GM19239 (cell line): ENCODE measurements at places on chromosomes 7 and 10.

DNA sequence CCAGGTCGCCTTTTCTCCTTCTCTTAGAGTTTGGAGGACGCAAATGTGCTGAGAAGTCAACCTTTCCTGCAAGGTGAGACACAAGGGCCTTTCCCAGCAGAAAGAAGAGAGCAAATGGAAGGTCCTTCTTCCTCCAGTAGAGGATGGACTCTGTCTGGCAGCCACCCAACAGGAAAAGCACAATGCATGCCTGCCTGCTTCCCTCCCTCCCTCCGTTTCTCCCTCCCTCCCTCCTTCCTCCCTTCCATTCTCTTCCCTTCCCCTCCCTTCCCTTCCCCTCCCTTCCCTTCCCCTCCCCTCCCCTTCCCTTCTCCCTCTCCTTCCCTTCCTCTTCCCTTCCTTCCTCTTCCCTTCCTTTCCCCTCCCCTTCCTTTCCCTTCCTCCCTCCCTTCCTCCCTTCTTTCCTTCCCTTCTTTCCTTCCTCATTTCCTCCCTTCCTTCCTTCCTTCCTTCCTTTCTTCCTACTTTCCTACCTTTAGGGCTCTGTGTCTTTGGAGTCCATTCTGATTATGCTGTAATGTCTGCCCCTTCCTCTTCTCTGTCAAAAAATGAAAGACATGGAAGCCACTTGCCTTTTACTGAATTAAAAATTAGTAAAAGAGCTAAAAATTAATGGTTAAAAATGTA is 66.4 kb downstream of the TRUB1 start:
- no peak for DNase-seq

DNA sequence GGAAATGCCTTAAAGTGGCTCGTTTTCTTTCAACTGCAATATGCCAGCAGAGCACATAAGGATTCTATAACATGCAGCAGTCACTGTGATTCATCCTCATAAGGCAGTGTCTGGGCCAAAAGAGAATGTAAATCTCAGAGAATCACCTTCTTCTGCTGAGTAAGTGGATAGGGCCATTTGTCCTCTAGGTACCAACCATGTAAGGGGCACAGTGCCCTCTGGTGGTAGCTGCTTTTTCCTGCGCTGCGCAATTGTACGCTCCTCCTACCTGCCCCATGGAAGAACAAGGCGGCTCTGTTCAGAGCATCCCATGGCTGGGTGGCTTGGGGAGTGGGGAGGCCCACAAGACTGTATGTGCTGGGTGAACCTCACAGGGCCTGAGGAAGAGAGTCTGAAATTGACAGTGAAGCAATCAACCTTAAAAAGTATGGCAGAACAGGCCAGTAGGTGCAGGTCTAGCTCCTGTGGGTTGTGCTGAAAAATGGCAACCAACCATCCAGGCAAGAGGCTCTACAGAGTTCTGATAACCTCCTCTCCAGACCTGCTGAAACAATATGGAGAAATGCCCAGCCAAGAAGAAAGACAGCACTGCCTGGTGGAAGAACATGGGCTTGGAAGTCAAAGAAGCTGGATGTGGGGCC is 78.6 kb upstream of the C10orf90 start:
- peak; percentile 10 for DNase-seq

- DNase-seq, result no peak
Measured at GRCh38 chr10:25766687-25767221, 167.3 kb upstream of the MYO3A start.

GRCh38 chr10:71575451-71575850 is 144.1 kb downstream of the C10orf105 start:
- DNase-seq, result no peak

DNA sequence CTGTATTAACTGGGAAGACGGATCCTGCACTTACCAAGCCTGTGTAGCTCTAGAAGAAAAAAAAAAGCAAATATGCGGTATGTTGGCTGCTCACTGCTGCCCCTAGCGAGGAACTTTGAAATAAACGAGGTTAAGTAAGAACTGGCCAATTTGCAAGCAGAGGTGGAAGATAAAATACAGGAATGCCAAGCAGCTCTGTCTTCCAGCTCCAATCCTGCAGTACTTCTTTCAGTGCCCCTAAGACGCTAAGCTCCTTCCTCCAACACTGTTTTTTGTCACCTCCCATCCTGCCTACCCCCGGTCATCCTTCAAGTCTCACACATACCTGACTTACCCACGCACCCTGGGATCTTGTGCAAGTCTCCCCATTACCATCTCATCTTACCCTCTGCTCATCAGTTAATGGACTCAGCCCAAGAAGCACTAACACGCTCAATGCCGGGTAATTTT is 809 bp downstream of the C10orf143 start:
- no peak for DNase-seq

GRCh38 chr10:102542800-102543418 is 39.1 kb downstream of the SUFU start:
- no peak for DNase-seq

- DNase-seq, result no peak
Measured at GRCh38 chr10:45652511-45652910, 20.1 kb downstream of the ZFAND4 start.

DNA sequence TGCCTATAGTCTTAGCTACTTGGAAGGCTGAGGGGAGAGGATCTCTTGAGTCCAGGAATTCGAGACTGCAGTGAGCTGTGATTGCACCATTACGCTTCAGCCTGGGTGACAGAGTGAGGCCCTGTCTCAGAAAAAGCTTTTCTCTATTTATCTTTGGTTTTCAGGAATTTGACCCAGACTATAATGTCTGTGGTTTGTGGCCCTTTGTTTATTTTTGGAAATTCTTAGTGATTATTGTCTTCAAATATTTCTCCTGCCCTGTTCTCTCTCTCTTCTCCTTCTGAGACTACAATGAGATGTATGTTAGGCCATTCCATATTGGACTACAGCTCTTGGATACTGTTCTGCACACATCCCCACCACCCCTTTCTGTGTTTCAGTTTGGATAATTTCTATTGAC is 4.7 kb downstream of the MUC12 start:
- DNase-seq, result no peak

- DNase-seq, result no peak
Measured at GRCh38 chr7:106657085-106657991, 3.6 kb downstream of the CCDC71L start.

DNA sequence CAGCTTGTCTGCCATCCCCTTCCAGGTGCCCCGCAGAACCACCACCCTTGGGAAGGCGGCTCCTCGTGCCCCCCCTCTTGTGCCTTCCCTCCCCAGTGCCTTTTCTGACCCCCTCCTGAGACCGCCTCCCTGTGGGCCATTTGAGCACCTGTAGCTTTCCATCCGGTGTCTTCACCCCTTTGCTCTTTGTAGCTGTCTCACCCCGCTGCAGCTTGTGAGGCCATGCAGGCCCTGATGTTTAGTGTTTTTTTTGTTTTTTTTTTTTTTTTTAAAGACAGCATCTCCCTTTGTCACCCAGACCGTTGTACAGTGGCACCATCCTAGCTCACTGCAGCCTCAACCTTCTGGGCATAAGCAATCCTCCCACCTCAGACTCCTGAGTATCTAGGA is 52.5 kb downstream of the CUX1 start:
- no peak for DNase-seq

- no peak for DNase-seq
Measured at GRCh38 chr7:130929896-130930659, 196.1 kb upstream of the KLF14 start.

DNA sequence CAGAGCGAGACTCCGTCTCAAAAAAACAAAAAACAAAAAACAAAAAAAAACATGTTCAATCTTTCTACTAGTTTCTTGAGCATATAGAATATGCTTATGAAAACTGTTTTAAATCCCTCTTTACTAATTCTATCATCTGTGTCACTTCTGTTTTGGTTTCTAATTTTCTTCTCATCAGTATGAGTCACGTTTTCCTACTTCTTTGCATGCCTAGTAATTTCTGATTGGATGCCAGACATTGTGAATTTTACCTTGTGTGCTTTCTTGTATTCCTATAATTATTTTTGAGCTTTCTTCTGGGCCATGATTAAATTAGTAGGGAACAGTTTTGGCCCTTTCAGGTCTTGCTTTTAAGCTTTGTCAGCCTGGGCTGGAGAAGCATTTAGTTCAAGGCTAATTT is 9.9 kb downstream of the MICU1 start:
- DNase-seq, result no peak

DNA sequence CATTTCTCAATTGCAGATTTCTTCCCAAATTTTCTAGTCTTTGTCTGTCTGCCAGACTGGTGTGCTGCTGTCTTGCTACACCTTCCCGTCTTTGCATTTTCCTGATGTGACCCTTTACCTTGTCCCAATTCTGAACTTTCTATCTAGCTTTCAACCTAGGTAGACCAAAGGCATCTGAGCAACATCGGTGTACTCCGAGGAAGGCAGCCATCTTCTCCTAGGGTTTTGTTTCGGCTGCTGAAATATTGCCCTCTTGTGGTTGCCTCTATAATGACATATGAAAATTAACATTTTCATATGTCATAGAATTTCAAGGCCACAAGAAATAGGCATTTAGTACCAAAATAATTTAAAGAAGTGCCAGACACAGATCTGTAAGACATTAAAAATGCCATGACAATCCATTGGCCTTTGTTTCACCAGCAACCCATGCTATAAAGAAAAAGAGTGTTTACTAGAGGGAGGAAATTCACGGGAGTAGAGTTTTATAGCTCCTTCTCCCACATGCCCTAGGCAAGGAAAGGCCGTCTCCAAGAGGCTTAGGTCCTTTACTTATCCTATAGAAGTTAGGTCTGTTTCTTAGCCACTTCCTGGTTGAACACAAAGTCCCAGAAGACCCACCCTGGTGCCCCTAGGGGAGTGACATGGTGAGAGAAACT is 23.4 kb downstream of the OR9A2 start:
- peak; percentile 28 for DNase-seq

DNA sequence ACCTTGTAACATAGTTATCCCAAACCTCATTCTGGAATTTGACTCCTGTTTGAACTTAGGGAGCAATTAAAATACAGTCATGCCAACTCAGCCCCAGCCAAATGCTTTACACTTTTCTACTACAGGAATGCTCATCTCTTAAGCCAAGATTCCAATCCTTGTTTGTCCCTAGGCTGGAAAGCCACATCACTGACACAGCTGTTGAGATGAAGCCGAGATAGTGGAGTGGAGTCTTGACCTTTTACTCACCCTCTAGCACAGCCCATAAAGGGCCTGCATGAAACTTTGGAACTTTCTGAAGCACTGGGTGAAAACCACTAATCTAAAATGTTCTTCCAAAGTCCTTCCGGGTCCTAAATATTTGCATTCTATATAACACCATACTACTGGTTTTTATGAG is 247.3 kb downstream of the ETV1 start:
- DNase-seq, result no peak

DNA sequence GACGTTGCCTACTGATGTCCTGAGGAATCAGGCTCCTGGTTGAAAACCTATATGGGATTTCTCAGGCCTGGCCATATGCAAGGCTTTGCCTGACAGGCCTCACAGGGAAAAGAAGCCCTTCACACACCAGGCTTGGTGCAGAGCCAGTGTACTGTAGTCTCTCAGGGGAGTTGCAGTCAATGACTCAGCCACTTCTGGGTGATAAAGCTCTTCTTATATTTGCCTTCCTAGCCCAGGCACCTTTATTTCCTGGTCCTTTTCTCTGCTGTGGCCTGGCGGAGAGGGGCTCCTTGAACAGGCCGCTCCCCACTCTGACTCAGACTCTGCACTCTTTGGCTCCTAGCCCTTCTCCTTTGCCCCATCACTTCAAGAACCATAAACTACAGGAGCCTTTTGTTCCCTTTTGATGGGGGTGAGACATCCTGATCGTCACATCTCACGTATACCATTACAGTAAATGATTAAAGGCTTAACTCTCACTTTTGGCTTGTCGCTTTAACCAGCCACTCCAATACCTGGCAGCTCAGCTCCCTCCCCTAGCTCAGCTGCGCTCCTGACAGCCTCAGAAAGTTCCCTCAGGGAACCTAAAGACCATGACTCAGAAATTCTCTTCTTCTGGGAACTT is 33.5 kb downstream of the DPY19L1 start:
- no peak for DNase-seq

- no peak for DNase-seq
Measured at GRCh38 chr7:12713625-12714378, 26.4 kb downstream of the ARL4A start.

- DNase-seq, result no peak
Measured at GRCh38 chr7:31663072-31663471, 23.9 kb upstream of the PPP1R17 start.

- no peak for DNase-seq
Measured at GRCh38 chr10:76572021-76572420, 1065.6 kb downstream of the KCNMA1 start.

GRCh38 chr10:95741807-95742467 is 14.0 kb upstream of the ENTPD1 start:
- DNase-seq, result no peak

GRCh38 chr7:1748839-1749173 is 78.7 kb downstream of the ELFN1 start:
- no peak for DNase-seq

- no peak for DNase-seq
Measured at GRCh38 chr10:129702605-129703004, 235.6 kb downstream of the MGMT start.

GRCh38 chr10:974785-975074 is 13.5 kb upstream of the GTPBP4 start:
- no peak for DNase-seq

DNA sequence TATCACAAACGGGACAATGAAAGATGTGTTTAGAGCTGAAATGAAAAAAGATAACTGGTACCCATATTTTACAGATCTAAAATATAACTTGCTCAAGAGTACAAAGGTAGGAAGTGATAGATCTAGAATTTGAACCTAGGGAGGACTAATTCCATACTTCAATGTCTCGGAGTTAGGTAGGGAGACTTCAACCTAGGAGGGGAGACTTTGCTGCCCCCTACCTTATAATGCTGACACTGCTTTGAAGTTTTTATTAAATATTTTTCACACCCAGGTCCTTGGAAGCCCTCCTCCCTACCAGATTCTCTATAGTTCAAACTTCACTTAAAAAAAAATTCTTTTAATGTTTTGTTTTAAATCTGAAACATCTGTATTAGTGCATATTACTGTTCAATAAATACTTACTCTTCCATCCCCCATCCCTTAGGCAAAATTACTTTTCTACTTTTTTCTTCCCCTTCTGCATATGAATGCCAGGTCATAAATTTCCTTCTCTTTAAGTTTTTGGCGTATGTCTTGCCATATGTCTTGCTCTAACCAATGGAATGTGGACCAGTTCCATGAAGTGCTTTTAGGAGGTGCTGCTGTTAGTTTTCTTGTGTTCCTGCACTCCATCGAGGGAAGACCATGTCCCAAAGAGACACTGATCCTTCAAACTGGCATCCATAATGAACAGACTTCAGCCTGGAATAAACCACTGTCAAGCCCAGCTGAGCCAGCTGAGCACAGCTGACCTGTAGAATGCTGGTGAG is 57.8 kb downstream of the MICU1 start:
- no peak for DNase-seq

- DNase-seq, result peak; percentile 42
Measured at GRCh38 chr7:17298102-17298839, at the start of gene AHR. Gene AHR (plus strand): TSS chr7:17298652. CDS start chr7:17299265, 613 bp downstream.

DNA sequence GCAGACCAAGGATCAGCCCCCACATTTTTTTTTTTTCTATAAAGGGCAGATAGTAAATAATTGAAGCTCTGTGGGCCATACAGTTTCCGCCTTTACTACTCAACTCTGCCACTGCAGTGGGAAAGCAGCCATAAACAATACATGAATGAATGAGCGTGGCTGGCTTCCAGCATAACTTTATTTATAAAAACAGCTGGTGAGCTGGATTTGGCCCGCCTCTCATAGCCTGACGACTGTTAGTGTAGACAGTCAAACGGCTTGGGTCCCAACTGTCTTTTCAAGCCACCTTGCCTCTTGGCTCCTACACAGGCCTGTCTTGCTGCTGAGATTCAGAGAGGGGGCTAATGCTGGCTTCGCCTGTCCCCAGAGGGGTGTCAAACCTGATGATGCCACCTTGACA is 169.8 kb upstream of the GPR26 start:
- DNase-seq, result no peak
